ENCODE measurements at places on chromosomes 3 and 15. TPM values are rescaled to one million over a fixed set of nuclear protein-coding genes. Genes with fewer than 3 reads are reported as not detected.

The PRSS50 gene
- total RNA-seq, result not detected

The UBAP1L gene
- 0.93 TPM for total RNA-seq

The GREM1 gene
- not detected for total RNA-seq

The MNS1 gene
- total RNA-seq, result 8.3 TPM

The UBA3 gene
- total RNA-seq, result 50.9 TPM

The ANKRD63 gene
- 0.37 TPM for total RNA-seq

The C3orf52 gene
- total RNA-seq, result 5.1 TPM

The CDAN1 gene
- 9.7 TPM for total RNA-seq

The FBXO45 gene
- total RNA-seq, result 11.1 TPM

The HGD gene
- total RNA-seq, result not detected

The FAIM gene
- total RNA-seq, result 31.3 TPM

The CCNB2 gene
- 61.1 TPM for total RNA-seq

The TEX55 gene
- total RNA-seq, result not detected

The CSTA gene
- total RNA-seq, result not detected

The CIDEC gene
- 0.38 TPM for total RNA-seq

The ADAMTSL3 gene
- 1.7 TPM for total RNA-seq

The SLC15A2 gene
- 0.08 TPM for total RNA-seq

The ZCWPW2 gene
- total RNA-seq, result not detected

The RETNLB gene
- not detected for total RNA-seq

The DLEC1 gene
- total RNA-seq, result 0.11 TPM

The PPM1M gene
- 16.3 TPM for total RNA-seq

The GLDN gene
- 1.1 TPM for total RNA-seq

The SERPINI2 gene
- total RNA-seq, result not detected

The TMEM266 gene
- total RNA-seq, result 0.30 TPM

The MKRN2OS gene
- not detected for total RNA-seq

The SLC22A13 gene
- 0.26 TPM for total RNA-seq

The CHL1 gene
- total RNA-seq, result 0.13 TPM

The HYAL1 gene
- 0.34 TPM for total RNA-seq

The CACNA2D2 gene
- total RNA-seq, result not detected

The NANOGP8 gene
- total RNA-seq, result 0.64 TPM

The RBPMS2 gene
- total RNA-seq, result 0.16 TPM

The SACM1L gene
- 18.3 TPM for total RNA-seq

The UCN2 gene
- total RNA-seq, result 17.5 TPM

The GOLGA6L7 gene
- total RNA-seq, result not detected

The GOLGA6A gene
- not detected for total RNA-seq

The FHIT gene
- 0.23 TPM for total RNA-seq

All from A375 (cell line).